ENCODE measurements at places on chromosomes 7 and 10.

GRCh38 chr10:70355051-70356021 lies 27.1 kb downstream of the LRRC20 start:
- no peak for DNase-seq

DNA sequence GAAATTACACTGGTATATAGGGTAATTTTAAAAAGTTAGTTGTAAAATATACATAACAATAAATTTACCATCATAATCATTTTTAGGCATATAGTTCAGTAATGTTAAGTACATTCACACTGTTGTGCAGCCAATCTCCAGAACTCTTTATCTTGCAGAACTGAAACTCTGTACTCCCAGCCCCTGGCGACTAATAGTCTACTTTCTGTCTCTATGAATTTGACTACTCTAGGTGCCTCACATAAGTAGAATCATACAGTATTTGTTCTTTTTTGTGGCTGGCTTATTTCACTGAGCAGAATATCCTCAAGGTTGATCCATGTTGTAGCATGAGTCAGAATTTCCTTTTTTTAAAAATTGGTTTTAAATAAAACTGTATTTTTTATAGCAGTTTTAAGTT lies 41.4 kb downstream of the NRF1 start:
- DNase-seq = no peak

- DNase-seq = no peak
Measured at GRCh38 chr10:132752378-132752777, 33.6 kb downstream of the NKX6-2 start.

DNA sequence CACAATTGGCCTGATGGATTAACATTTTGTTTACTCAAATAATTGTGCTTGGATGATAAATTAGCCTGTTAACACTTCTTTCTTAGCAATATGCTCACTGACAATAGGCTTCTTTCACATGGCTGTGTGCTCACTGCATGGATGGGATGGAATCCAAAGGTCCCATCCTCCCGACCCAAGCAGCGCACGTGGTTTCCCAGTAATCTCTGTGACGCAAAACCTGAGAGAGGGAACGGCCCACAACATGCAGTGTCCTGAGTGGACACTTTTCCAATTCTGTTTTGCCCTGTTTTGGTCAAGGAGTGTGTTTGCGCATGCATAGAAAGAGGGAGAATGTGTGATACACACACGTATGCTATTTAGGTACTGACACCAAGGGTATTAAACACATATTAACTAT lies 42.1 kb upstream of the RASGEF1A start:
- no peak for DNase-seq

DNA sequence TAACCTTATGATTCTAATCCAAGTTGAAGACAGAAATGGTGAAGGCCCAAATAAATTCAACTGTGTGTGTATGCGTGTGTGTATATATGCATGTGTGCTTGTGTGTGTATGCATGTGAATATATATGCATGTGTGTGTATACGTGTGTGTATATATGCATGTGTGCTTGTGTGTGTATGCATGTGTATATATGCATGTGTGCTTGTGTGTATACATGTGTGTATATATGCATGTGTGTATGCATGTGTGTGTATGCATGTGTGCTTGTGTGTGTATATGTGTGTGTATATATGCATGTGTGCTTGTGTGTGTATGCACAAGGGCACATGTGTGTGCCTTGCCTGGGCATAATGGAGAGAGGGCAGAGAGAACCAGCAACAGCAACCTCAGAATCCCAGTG lies 184.7 kb upstream of the PLPP4 start:
- no peak for DNase-seq

DNA sequence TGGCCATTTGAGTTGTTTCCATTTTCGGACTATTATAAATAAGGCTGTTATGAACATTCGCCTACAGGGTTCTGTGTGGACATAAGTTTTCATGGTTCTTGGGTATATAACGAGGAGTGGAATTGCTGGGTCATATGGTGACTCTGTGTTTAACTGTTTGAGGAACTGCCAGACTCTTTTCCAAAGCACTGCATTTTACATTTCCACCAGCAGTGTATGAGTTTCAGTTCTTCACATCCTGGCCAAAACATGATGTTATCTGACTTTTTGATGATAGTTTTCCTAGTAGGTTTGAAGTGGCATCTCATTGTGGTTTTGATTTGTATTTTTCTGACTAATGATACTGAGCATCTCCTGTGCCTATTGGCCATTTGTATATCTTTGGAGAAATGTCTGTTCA lies 5.4 kb downstream of the SUV39H2 start:
- no peak for DNase-seq

DNA sequence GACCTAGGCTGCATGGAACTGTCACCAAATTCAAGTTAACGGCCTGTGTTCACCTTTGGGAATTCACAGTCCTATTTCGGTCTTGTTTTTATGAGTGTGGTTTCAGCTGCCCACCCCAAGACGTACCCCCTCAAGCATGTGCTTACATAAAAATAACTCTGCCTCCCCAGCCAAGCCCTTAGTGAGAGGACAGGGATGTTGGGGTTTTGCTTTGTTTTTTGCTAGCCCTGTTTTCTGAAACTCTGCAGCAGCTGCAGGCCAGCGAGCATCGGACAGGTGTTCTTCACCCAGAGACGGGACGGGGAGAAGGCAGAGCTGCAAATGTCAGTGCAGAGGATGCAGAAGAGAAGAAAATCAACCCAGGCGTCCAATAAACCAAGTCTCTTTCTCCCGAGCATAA lies 13.5 kb downstream of the CHST15 start:
- no peak for DNase-seq

GRCh38 chr10:71888623-71889387 lies 37.8 kb upstream of the PSAP start:
- peak; percentile 23 for DNase-seq

- DNase-seq = peak; percentile 59
Measured at GRCh38 chr10:67115972-67116371, 190.1 kb downstream of the LRRTM3 start.

DNA sequence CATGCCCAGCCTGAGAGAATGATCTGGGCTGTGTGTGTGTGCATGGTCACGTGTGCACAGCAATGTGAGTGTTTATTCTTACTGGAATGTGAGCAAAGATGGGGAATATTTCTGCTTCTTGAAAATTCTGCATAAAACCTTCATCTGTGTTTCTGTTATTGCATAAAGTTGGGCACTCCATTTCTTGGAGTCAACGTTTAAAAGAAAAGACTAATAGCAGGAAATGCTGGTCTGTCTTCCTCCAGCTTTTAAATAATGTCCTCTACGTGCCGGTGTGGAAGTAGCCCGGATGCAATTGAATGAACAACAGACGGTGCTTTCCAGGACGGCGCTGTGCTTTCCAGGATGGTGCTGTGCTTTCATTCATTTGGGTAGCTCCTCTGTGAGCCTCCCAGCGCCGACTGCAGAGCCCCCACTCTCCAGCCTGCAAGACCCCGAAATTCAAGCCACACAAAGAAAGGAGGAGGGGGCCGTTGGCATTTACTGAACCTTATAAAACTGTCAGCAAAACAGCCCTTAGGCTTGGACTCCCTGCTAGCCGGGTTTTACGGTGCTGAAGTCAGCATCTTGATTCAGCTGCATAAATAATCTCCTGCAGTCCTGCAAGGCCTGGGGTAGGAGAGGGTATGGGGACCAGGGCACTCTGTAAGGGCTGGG lies 158.2 kb upstream of the PRKCQ start:
- DNase-seq = no peak

All from astrocyte of the cerebellum (primary cell).